Activated CD4-positive, alpha-beta T cell treated with anti-CD3 and anti-CD28 coated beads, Interleukin-2, amount 50 U/mL, for 48 hours (primary cell): ENCODE measurements at places on chromosomes 2 and 18.

DNA sequence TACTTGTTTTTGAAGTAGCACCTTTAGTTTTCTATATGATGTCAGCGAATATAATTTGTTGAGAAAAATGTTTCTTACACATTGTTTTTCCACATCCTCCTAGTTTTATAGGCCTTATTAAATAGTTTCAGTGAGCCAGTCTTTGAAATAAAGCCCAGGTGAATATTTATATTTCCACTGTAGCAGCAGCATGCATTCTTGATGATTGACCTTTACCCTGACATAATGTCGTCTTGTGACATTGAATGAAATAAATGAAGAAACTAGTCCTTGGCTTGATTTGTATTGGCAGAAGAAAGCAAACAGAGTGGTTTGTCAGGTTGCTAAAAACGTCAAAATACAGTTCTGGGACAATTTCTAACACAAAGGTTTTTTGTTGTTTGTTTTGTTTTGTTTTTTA lies 84.4 kb downstream of the EHBP1 start:
- DNase-seq, result no peak

DNA sequence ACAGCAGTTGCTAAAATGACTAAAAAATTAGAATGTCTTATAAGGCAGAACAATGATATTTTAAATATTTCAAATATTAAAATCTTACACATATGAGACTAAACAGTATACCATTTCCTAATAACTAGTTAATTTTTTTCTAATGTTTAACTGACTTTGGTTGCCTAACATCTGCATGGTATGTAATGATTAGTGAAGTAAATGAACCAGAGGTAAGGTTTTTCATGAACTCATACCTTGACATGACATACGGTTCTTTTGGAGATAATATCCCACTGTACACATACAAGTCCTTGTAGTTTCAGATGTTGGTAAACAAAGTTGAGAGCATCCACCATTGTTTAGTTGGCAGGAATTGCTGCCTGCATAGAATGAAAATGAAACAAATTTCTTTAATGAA lies 1360.2 kb downstream of the LRP1B start:
- no peak for DNase-seq

- no peak for DNase-seq
Observed at GRCh38 chr2:117621326-117621725, 193.2 kb upstream of the DDX18 start.

GRCh38 chr2:194103941-194104659 lies 1552.9 kb upstream of the SLC39A10 start:
- no peak for DNase-seq

- DNase-seq, result peak; percentile 92
Observed at GRCh38 chr2:71276311-71277146, 49.6 kb upstream of the PAIP2B start.

- no peak for DNase-seq
Observed at GRCh38 chr2:77434880-77435279, 87.3 kb downstream of the LRRTM4 start.

GRCh38 chr2:133480707-133481429 lies 87.4 kb downstream of the NCKAP5 start:
- DNase-seq, result no peak

DNA sequence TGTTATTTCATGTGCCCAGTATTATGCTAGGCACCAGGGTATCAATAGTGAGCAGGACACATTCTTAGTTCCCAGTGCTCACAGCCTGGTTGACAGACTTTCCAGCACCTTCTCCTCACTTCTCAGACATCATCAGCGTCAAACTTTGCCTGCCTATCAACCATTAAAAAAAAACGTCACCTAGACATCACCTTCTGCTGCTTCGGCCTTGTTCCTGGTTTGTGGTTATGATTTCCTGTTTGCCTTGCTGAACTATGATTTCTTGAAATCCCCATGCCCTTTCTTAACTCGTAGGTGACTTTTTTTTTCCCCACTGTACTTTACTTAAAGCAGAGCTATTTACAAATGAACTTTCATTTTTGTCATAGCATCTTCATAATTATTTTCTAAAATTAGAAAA lies 60.4 kb upstream of the NABP1 start:
- DNase-seq, result peak; percentile 23

DNA sequence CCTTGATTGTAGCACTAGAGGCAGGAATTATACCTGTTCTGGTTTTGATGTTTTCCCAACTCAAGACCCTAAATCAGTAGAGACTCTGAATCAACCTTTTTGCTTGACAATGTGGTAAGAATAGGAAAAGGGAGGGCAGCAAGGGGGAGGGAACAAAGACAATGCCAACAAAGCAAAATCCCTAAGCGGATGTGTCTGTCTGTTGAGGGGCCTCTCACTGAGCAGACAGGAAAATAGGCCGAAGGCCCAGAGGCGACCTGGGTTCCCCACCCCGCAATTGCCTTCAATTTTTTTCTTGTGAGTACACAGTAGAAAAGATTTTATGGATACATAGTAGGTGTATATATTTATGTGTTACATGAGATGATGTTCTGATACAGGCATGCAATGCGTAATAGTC lies 75.6 kb downstream of the MAP4K4 start:
- no peak for DNase-seq

- DNase-seq, result no peak
Observed at GRCh38 chr2:211390536-211391188, 834.3 kb downstream of the CPS1 start.

DNA sequence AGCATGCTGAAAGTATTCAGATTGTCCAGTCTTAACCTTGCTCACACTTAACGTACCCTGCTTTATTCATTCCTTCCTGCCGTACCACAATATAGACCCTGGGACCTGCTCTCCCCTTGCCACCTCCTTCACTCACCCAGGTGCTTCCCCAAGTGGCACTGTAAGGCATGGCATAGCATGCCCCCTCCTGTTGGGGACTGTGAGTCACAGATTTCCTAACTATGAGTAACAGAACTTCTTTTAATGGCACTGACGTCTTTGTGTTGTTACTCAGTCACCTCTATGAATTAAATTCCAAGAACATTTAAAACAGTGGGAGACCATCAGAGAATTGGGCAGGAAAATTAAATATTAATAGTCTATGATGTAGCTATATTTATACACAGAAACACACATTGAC lies 117.2 kb downstream of the CTNNA2 start:
- no peak for DNase-seq

DNA sequence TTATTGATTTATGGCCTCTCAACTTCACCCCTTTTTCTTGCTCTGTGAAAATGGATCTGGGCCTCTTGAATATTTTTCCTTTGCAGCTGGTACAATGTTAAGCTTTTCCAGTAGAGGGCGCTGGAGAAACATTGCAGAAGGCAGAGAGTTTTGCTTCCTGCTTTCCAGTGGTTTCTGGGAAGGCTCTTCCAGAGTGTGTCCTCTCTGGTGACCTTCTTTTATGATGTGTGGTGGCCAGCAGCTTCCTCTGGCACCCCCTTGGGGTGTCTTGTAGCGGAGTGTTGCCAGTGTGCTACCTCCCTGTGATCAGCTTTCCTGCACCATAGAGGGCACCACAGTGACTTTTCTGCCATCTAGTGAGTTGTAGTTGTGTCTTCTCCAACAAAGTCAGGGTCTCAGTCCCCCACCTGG lies 25.4 kb upstream of the MGAT5 start:
- DNase-seq, result no peak

DNA sequence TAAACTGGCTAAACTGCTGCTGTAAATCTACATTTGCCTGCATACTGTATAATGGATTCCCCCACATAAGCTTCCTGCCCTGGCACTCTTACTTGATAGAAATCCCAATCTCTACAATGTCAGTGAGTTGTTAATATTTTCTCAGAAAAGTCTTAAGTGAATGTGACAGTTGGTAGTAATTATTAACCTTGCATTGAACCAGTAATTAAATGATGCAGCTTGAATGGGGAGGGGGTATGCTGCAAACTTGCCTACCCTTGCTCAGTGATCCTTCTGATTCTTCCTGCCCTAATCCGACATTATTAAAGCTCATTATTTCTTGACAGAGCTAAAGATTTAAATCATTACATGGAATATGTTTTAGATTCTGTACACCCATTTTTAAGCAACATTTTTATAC lies 119.0 kb upstream of the CDH7 start:
- no peak for DNase-seq

DNA sequence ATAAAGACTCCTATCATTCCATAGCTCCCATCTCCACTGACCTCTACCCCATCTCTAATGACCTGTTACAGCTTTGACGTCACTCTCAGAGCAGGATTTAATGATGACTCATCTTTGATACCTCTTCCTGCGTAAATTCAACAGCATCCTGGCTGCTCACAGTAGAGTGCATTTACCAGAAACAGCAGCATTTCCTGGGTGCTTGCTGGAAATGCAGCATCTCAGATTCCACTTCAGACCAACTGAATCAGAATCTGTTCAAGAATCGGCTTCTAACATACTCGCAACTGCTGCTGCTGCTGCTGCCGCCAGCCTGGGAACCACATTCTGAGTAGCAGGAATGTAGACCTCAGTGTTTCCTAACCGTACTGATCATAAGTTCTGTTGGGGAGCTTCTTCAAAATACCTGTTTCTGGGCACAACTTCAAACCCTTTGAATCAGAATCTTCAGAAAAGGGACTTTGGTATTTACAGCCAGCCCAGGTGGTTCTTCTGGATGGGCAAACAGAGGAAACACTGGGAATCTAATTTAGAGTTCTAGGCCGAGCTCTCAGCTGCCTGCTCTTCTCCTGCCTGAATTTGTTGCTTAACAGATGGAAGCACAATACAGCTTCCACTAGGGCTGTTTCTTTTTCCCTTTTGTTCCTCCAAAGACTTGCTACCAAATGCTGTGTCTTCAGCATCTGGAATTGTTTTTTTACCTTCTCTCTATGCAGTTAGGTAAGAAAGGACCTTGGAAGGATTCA lies 241.4 kb downstream of the NCKAP5 start:
- no peak for DNase-seq

DNA sequence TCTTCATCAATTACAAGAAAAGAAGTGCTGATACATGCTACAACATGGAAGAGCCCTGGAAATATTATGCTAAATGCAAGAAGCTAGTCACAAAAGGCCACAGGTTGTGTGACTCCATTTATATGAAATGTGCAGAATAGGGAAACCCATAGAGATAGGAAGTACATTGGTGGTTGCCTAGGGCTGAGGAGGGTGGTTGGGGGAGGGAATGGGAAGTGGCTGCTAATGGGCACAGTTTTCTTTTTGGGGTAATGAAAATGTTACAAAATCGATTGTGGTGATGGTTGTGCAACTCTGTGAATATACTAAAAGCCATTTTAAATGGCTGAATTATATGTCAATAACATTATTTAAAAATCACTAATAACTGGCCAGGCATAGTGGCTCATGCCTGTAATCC lies 24.3 kb upstream of the RESP18 start:
- no peak for DNase-seq

DNA sequence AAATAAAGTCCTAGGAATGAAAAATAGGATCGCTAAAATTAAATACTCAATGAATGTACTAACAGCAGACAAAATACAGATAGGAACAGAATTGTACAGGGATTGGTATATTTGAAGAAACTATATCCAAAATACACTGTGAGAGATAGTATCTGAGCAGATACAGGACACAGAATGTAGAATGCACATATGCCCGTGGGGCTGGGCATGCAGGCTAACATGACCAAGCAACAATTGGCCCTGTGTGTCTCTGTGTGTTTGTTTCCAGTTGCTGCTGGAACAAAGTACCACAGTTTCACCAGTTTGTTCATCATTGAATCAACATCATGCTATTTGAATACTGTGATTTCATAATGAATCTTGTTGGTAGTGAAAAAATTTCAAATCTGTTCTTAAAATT lies 127.6 kb downstream of the PMAIP1 start:
- DNase-seq, result no peak

DNA sequence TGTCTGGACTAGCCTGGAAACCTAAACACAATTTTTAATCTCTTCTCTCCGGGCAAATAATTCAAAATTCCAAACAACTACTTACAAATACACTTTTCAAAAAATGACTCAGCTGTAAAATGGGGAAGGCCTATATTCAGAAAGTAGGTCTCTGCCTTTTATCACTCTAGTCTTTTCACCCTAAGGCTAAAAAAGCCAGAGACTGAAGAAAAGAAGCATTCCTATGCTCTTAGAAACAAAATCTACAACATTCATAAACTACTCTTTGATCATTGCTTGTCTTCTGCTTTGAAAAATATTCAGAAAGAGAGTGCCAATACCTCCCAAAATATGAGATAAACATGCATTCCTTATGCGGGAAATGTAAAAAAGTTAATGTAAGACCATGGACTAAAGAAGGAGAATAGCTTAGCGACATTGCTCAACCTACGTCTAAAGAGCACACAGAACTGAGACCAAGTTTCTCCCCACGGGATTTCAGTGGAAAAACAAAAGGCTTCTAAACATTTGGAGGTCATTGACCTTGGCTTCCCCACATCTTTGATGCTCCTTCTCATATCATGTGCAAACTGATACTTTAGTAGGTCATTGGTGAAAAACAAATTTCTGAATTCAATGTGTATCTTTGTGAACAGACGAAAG lies 74.4 kb upstream of the EPB41L3 start:
- DNase-seq, result no peak

- DNase-seq, result no peak
Observed at GRCh38 chr2:121667618-121668017, 18.4 kb upstream of the CLASP1 start.

- DNase-seq, result no peak
Observed at GRCh38 chr2:88811233-88811632, 119.8 kb downstream of the RPIA start.

DNA sequence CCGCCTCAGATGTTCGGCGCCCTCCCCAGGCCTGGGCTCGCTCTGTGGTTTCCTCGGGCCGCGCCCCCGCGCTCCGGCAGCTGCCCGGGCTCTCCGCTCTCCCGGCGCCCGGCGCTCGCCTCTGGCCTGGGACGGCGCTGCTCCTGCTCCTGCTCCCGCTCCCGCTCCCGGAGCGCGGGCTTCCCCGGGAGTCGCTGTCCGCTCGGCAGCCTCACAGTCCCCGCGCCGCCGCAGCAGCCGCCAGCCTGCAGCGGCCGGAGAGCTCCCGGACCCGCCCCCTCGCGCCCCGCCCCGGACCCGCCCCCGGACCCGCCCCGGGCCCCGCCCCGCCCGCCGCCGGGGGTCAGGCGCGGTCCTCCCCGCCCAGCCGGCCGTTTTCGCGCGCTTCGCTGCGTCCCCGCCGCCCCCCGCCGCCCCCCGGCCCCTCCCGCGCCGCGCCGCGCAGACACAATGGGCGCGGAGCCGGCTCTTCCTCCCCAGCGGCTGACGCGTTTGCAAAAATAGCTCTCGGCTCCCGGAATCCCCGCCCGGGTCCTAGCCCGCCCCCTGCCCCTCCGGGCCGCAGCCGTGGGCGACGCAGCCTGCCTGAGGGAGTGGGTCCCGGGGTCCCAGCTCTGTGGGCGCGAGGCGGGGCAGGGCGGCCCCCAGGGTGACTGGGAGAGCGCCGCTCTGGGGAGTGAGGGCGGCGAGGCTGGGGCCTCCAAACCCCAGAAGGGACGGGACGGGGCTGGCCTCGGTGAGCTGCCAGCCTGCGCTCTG lies at the start of gene ARL4C:
Gene ARL4C, minus strand, starts transcription at position 247 of the 759 bp plus-strand sequence. CDS start 495 bp downstream, outside the sequence.
- peak; percentile 60 for DNase-seq

DNA sequence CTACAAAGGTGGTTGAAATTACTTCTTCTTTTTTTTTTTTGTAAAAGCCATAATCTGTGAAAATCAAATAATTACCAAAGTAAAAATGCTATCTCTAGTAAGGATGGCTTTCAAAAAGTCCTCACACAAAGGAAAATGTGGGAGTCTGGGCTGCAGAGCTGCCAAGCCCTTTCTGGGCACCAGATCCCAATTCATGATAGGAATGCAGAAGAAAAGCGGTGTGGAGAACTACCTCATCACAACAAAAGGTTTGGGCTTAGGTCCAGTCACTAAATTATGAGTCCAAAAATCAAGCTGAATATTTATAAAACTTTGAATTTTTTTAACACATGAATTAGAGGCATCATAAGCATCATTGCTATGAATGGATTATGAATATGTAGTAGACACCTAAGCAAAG lies 30.8 kb upstream of the EPHA4 start:
- no peak for DNase-seq
